A549 (cell line): ENCODE measurements at places on chromosomes 7 and 10.

GRCh38 chr7:100896732-100897608 lies 1.3 kb upstream of the ACHE start:
- no peak for DNase-seq

DNA sequence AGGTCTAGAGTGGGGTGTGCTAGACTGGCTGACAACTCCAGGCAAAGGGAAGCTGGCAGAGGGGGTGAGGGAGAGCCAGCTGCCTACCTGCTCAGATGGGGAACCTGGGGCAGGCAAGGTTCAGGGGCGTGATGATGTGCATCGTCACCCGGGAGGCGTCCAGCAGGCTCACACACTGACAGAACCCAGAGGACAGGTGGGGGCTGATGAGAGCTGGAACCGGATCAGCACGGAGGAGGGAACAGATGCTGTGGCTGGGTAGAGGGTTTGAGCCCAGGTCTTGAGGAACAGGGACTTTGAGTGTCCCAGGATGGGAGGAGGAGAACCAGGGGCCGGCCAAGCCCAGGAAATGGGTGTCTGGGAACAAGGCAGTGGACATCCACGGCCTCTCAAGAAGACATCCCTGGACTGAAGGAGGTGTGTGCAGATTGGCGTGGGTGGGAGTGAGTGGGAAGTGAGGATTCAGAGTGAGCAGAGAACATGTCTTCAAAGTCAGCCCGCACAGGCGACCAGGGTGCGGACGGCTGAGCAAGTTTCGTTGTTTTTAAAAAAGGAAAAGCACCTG lies 3.9 kb downstream of the RASGEF1A start:
- no peak for DNase-seq

DNA sequence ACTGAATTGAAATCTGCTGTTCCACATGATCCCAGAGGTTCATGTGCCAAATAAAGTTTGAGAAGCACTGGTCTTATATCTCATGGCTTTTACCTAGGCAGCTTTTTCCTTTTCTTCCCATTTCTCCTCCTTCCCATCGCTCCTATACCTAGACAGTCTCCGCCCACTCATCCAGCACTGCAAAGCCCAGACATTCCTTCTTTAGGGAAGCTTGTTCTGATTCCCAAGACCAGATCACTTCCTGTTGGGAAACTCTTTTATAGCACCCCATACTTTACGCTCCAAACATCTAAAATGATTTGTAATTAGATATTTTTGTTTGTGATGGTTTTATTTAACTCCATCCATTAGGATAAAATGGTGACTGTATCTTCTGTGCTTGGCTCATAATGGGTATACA lies 75.9 kb downstream of the BMPER start:
- DNase-seq: no peak

GRCh38 chr7:140517546-140518369 lies 38.5 kb upstream of the MKRN1 start:
- peak; percentile 94 for DNase-seq

GRCh38 chr10:111590703-111591102 lies 513.9 kb downstream of the ADRA2A start:
- no peak for DNase-seq

DNA sequence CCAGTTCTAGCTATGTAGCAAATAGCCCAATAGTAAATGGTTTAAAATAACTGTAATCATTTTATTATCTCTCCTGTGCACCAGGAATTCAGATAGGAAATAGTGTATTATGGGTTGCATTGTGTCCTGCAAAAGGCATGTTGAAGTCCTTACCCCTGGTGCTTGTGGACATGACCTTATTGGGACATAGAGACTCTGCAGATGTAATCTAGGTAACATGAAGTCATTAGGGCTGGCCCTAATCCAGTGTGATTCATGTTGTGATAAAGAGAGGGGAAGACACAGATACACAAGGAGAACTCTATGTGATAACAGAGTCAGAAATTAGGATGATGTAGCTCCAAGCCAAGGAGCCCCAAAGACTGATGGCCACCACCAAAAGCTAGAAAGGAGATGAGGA lies 462.8 kb downstream of the GALNT17 start:
- no peak for DNase-seq

DNA sequence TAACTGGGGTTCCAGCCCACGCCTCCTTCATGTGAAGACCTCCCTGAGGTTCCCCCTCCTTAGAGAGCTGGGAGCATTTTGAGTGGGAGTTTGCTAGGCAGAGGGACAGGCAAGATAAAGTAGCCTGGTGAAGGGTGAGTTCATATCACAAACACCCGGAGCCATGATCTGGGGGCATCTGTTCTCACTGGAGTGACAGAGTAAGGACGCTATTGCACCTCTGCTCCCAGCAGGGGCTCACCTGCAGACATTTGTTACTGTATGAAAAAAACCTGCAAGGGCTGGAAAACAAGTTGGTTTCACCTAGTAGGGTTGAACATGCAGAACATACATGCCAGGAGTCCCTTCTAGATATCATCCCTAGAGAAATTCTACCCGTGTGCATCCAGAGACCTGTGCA lies 88.4 kb downstream of the CARD11 start:
- no peak for DNase-seq

GRCh38 chr10:55158633-55159032 lies 357.6 kb upstream of the PCDH15 start:
- no peak for DNase-seq

- peak; percentile 40 for DNase-seq
Measured at GRCh38 chr10:61899997-61900828, 1.3 kb upstream of the ARID5B start.

DNA sequence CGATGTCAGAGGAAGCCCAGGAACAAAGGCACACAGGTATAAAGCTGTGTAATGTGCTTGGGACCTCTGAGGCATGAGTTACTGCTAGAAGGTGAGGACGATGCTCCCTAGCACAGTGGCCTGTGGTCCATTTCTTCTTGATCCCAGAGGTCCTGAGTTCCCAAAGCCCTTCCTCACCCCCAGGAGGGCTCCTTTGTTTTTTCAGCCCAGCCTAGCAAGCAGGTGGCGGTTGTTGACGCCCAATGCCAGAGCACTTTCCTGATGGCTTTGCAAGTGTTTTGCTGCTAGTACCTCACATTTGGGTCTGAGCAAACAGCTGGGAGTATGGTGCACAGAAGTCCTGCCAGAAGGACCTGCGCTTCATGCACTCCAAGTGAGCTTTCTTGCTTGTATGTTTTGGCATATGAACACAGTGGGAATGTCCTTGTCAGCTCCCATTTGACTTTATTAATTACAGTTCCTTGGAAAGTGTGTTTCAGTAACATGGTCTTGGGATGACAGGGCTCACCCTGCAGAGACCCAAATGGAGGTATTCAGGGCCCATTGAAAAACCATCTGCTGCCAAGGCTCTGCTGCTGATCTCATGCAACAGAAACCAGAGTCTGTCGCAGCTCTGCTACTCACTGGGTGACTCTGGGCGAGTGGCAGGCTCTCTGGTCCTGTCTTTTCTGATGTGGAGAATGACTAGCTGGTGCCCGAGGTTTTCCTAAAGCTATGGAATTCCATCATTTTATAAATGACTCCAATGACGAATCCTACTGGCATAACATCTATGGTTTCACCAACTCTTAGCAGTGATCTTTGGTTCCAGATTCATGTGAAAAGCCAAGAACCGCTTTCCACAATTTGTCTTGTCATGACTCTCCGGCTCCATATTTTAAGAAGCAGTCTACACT lies 134.9 kb downstream of the ARID5B start:
- no peak for DNase-seq

GRCh38 chr10:15735763-15736162 lies 16.0 kb upstream of the ITGA8 start:
- no peak for DNase-seq

GRCh38 chr7:99897322-99898022 lies 20.6 kb upstream of the OR2AE1 start:
- DNase-seq: no peak

DNA sequence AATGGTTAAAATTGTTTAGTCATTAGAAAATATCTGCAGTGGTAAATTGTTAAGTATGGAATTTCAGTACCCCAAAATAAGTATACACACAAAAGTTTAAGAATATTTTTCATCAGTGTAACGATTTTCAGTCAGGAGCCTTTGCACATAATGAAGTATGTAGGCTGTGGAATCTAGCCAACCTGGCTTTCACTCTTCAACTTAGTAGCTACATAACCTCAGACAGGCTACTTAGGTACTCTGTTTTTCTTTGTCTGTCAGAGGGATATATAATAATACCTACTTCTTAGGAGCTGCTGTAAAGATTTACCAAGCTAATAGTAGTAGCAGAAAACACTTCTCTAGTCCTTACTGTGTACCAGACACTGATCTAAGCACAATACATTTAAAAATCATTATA lies 137.5 kb downstream of the ZEB1 start:
- no peak for DNase-seq

GRCh38 chr10:44716470-44717015 lies 194.6 kb upstream of the TMEM72 start:
- no peak for DNase-seq

DNA sequence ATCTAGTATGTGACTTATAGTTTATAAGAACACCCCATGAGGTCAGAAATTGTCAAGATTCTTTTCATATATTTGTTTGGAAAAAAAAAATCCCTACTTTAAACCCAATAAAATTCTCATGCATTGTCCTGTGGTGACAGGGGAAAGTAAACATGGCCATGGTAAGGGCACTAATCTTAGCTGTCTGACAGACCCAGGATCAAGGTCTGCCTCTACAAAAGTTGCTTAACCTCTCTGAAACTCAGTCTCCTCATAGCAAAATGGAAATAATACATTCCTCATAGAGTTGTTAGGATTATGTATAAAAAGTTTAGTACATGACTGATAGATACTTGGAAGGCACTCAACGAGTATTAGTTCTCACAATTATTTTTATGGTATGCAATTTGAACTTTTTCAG lies 22.3 kb upstream of the AKAP9 start:
- no peak for DNase-seq

GRCh38 chr7:45888185-45888992 lies at the start of gene IGFBP1:
Gene IGFBP1, plus strand, starts transcription at chr7:45888488. Its CDS starts 165 bp downstream, at chr7:45888653.
- no peak for DNase-seq

- no peak for DNase-seq
Measured at GRCh38 chr10:15719049-15719898, 448 bp downstream of the ITGA8 start.

- DNase-seq: peak; percentile 50
Measured at GRCh38 chr10:87734987-87735827, 75.5 kb downstream of the PAPSS2 start.
